T-helper 17 cell (primary cell): ENCODE measurements at places on chromosomes 2 and 18. TPM values are rescaled to one million over a fixed set of nuclear protein-coding genes. Genes with fewer than 3 reads are reported as not detected.

Gene ALLC
- not detected for total RNA-seq

Gene TSN
- total RNA-seq = 55.9 TPM

DNA sequence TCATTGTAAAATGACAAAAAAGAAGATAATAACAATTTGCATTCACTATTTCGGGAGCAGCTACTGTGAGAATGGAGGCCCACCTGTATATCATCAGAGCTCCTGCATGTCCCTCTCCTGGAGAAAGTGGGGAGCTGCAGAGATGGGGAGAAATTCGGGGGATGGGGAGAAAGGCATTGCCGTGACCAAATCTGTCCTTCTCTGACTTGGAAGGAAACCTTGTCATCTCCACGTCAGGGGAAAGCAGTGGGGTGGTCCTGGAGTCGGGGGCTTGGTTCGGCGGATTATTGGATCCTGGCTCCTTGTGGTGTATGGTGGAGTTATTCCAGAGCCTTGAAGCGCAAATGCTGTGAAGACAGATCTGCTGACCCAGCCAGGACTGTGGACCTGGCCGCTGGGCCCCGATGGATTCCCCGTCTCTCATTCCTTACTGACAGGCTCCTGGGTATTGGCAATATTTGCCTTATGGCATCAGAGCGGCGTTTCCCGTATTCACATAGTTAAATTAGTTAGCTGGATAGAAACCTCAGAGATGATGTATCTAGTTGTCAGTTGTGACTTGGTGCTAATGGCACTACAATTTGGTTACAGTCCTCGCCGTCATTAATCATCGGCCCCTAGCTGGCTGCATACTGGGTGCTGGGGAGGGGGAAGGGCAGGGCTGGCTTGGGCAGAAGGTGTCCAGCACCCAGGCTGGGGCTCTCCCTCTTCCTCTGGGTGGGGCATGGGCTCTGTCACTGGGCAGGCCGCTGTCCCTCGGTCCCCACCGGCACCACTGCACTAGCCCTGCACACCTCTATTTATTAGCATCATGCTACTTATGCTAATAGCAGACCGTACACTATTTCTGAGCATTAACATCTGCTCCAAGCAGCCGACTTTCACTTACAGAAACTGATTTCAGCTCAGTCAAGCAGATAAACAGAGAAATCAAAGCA lies 31.7 kb downstream of the CELF4 start:
- no peak for DNase-seq

DNA sequence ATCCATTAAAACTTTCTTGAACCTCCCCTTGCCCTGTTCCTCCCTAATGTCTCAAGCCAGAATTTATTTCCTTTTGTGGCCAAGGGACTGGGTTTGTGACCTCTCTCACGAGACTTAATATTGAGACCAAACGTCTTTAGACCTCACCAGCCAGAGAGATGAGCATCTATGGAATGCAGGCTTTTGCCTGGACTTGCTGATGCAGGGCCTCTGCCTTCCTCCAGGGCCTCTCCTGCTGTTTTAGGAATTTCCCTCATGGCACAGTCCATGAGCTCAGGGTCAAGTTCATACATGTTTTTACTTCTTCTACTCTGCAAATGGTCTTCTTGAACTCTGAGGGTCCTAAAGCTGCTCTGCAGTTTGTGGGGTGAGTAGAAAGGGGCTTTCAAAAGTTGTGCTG lies 22.3 kb downstream of the IL1B start:
- no peak for DNase-seq

Gene RFX8
- 0.44 TPM for total RNA-seq

GRCh38 chr2:199956062-199956380 lies 639 bp downstream of the MAIP1 start:
- DNase-seq = no peak

DNA sequence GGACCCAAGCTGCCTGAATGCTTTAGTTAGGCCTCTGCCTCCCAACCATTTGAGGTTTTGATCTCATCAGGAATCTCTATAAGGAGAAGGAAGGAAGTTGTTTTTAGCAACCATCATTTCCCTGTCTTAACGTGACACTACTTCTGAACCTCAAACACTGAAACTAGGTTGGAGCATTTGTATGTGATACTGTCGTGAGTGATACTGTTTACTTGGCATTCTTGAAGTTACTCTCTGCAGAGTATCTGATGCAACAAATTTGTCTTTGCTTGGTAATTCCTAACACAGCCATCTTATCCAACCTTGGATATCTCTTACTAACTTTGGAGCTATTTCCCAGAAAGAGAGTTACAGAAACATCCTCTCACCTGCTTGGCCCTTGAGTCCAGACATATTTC lies 22.1 kb downstream of the TTLL4 start:
- DNase-seq = no peak

Gene LINC00305
- not detected for total RNA-seq

GRCh38 chr2:46202987-46203386 lies 94.2 kb upstream of the EPAS1 start:
- no peak for DNase-seq

- DNase-seq = no peak
Measured at GRCh38 chr2:120401275-120402066, 55.5 kb downstream of the INHBB start.

DNA sequence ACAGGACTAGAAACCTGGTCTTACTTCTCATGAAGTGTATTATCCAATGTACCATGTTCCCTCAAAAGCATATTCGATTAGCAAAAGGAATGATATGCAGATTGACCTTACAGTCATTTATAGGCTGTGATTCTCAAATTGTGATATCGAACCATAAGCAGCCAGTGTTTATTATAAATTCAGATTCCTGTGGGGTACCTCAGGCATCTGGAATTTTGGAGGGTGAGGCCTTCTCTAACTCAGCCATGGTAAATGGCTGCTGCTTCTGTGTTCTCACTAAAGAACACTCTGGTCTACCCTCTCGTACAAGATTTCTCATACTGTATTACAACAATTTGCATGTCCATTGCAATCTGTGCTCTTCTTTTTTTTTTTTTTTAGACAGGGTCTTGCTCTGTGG lies 84.5 kb downstream of the PRPF40A start:
- DNase-seq = no peak

DNA sequence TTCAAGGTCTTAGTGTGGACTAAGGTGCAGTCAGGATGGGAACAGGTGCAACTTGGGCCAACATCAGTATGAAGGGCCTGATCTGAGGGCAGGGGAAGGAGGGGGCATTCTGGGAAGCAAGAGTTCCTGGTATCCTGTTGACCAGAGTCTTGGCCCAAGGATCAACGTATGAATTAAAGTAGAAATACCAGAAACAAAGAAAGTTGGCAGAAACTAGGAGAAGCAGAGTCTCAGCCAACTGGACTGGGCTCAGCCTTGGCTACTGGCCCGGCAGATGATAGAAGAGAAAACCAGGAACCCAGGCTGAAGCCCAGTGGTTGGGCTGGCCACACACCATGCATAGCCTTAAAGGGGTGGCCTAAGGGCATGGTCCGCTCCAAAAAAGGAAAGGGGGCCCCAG lies 2.3 kb downstream of the CETN1 start:
- DNase-seq = no peak

DNA sequence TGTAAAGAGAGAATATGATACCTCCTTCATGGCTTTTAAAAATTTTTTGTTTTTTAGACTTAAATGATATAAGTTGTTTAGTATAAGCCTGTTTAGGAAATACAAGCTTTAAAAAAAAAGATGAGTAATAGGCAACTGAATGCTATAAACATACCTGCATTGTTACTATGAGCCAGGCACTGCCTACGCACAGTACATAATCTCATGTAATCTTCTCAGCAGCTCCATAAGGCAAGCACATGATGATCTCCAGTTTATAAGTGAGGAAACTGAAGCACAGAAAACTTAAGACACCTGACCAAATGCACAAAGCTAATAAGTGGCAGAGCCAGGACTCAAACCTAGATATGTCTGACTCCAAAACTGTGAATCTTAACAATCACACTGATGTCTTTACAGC lies 156.3 kb upstream of the SLC1A4 start:
- no peak for DNase-seq

GRCh38 chr2:13650586-13651180 lies 933.9 kb downstream of the TRIB2 start:
- DNase-seq = no peak

Gene TTC21B
- 25.0 TPM for total RNA-seq

Gene ROCK2
- 15.0 TPM for total RNA-seq

Gene NTSR2
- total RNA-seq = not detected

DNA sequence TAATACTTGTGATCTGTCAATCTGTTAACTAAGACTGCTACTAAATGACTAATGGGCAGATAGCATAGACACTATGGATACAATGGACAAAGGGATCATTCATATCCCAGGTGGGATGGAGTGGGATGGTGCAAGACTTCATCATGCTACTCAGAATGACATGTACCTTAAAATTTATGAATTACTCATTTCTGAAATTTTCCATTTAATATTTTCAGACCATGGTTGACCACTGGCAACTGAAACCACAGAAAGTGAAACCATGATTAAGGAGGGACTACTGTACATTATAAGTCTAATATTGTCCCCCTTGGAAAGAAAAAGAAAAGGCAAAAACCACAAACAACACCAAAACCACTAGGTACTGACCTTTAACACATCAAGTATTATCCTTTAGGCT lies 247.0 kb upstream of the SYT4 start:
- DNase-seq = no peak

DNA sequence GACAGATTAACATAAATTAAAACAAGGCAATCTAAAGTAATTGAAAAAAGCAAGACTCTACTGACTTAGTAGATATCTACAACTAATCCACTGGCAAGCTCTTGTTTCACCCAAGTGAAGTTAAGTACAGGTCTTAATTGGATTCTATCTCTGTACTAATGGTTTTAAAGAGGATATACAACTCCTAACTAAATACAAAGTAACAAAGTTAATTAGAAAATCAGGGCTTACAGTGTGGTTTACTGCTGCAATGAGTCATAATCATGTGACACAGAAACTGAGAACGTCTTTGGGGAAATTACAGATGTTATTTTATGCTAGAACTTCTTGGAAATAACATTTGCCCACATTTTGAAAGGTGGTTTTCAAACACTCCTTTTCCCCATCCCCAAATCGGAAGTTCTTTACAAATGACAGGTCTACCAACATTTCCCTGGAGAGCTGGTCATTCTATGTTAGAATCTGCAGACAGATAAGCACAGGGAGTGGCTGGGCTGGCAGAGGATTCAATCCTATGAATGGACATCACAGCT lies 245.3 kb downstream of the STK39 start:
- DNase-seq = no peak

- DNase-seq = no peak
Measured at GRCh38 chr2:38233231-38233983, 143.7 kb downstream of the ATL2 start.

GRCh38 chr2:54341656-54342055 lies 85.6 kb upstream of the TSPYL6 start:
- DNase-seq = no peak

Gene COLEC12
- not detected for total RNA-seq

DNA sequence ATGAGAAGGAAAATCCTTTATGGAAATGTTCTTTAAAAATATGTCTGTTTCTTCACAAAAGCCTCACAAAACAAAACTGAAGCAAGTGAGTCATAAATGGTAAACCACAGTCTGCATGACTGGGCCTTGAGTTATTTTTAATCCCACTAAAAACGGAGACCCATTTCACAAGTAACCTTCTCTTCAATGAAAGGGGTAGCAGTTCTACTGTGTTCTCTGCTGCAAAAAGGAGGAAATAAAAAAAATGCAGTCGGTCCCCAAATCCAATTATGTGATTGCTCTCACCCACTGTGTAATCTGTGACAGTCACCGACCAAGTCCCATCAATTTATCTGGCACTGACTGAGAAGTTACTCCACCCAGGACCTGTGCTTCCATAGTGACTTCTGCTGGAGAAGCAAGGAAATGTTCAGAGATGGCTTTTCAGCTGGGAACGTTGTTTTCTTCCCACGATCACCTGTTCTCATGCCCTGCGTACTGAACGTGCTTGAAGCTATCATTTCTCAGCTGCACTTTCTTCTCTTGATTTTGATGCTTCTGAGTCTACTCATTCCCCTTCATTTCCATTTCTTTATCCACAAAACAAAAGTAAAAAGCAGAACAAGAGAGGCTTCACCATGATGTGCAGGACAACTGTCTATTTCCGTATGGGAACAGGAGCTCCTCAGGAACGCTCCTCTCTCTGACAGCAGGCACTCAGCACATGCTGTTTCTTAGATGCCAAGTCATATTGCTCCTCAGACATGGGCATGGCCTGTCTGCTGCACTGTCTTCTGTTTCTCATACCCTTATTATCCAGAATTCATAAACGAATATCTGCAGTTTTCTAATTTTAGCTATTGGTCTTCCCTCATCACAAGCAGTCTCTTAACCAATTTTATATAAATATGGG lies 80.0 kb upstream of the TMEM200C start:
- no peak for DNase-seq

GRCh38 chr2:51103205-51103604 lies 71.3 kb upstream of the NRXN1 start:
- no peak for DNase-seq

DNA sequence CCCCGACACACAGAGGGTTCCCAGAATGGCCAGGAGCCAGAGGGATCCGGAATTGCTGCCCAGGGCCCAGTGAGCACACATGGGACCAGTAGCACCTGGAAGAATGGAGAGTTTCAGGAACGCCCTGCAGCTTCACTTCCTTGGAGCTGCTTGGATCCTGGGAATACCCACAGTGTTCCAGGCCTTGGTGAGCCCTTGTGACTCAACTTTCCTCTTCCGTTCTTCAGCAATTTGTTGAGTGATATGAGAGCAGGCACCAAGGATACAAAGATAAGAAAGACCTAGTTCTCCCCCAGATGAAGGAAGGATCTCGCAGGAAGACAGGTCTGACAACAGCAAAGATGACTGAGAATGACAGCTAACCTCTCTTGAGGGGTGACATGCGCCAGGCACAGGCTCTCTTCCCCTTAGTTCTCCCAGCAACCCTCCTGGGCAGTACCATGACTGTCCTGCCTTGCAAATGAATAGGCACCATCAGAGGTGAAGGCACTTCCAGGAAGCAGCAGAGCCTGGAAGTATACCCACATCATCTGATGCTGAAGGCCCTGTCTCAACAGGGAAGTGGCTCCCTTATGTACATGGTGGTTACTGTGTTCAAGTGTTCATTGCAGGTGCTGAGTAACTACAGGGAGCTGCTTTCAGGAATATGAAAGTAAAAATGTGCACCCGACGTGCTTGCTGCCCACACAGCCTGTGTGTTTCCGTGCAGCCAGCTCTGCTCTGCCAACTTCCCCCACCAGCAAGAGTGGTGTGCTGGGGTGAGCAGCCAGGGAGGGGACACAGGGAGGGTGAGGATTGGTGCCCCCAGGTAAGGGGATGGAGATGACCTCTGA lies 116.2 kb downstream of the STPG4 start:
- no peak for DNase-seq

GRCh38 chr2:222494104-222494739 lies 69.9 kb downstream of the SGPP2 start:
- DNase-seq = no peak

GRCh38 chr2:150259746-150260145 lies 227.7 kb downstream of the RND3 start:
- DNase-seq = no peak

Gene SLC30A3
- total RNA-seq = 0.13 TPM

- peak; percentile 55 for DNase-seq
Measured at GRCh38 chr2:11248-11941, 34.9 kb downstream of the FAM110C start.

- DNase-seq = no peak
Measured at GRCh38 chr2:103367877-103368276, 606.0 kb downstream of the TMEM182 start.
